Stimulated activated CD8-positive, alpha-beta memory T cell treated with anti-CD3 and anti-CD28 coated beads, Interleukin-15, amount 100 ng/mL, for 1 hour (primary cell): ENCODE measurements at places on chromosomes 7 and 10.

DNA sequence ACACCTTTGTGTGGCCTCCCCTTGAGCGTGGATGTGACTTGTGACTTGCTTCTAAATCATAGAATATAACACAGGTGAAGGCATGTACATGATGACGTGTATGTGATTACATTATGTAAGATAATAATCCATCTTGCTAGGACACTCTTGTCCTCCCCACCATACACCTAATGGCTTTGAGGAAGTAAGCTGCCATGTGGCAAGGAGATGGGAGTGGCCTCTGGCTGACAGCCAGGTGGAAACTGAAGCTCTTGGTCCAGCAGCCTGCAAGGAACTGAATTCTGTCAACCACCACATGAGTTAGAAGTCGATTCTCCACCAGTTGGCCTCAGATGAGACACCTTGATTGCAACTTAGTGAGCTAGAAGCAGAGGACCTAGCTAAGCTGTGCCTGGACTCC is 67.4 kb upstream of the ELN start:
- no peak for DNase-seq

- DNase-seq: no peak
These were observed 156.0 kb downstream of the EGFR start for GRCh38 chr7:55174856-55175255.

GRCh38 chr10:22699976-22700375 is 14.4 kb downstream of the PIP4K2A start:
- no peak for DNase-seq

GRCh38 chr7:46847126-46847525 is 734.8 kb downstream of the TNS3 start:
- DNase-seq: no peak

GRCh38 chr10:64529003-64529350 is 1007.8 kb downstream of the REEP3 start:
- DNase-seq: no peak

DNA sequence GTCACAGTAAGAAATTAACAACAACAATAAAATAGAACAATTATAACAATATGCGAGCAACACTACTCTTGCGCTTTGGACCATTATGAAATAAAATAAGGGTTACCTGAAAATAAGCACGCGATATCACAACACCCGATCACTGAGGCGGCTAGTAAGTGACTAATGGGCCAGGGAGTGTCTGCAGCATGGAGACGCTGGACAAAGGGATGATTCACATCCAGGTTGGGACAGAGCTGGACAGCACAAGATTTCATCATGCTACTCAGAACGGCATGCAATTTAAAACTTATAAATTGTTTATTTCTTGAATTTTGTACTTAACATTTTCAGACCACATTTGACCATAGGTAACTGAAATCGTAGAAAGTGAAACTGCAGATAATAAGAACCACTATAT is 15.6 kb downstream of the HIBADH start:
- DNase-seq: no peak

GRCh38 chr10:22429981-22430421 is 84.7 kb downstream of the SPAG6 start:
- DNase-seq: no peak

GRCh38 chr7:110317541-110318265 is 773.2 kb upstream of the LRRN3 start:
- no peak for DNase-seq

DNA sequence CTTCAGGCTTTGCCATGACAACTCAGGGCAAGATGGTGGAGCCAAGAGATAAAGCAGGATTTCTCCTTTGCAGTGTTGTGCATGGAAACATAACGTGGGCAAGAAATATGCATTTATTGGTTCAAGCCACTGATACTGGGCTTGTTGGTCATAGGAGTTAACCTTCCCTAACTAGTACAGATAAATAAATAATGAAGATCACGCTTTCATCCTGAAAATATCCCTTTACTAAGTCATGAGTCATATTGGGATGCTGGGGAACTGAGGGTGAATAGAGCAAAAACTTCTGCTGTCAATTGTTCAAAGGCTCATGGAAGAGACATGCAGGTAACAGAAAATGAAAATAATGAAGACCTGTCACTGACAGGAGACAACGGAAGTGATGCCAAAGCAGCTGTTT is 55.5 kb downstream of the TES start:
- DNase-seq: no peak

GRCh38 chr10:129056734-129057689 is 410.0 kb upstream of the MGMT start:
- DNase-seq: no peak

DNA sequence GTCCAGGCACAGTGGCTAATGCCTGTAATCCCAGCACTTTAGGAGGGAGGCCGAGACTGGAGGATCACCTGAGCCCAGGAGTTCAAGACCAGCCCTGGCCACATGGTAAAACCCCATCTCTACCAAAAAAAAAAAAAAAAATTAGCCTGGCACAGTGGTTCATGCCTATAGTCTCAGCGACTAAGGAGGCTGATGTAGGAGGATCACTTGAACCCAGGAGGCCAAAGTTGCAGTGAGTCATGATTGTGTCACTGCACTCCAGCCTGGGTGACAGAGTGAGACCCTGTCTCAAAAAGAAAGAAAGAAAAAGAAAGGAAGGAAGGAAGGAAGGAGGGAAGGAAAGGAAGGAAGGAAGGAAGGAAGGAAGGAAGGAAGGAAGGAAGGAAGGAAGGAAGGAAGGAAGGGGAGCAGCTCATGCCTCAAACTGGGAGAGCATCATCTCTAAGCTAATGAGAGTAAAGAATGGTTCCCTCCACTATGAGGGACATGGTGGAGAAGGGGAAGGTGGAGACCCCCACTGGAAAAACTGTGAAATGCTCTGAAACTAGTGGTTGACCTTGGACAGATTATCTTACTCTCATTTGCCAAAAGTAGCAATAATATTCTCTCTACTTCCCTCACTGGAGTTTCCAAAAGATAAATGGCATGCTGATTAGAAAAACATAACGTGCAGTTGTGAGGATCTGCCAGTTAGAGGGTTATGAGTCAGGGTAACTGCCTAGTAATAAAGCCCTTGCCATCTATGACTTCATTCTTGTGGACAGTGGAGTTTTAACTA is 16.8 kb downstream of the GIMAP5 start:
- DNase-seq: no peak
